ENCODE measurements at places on chromosomes 2 and 18.

DNA sequence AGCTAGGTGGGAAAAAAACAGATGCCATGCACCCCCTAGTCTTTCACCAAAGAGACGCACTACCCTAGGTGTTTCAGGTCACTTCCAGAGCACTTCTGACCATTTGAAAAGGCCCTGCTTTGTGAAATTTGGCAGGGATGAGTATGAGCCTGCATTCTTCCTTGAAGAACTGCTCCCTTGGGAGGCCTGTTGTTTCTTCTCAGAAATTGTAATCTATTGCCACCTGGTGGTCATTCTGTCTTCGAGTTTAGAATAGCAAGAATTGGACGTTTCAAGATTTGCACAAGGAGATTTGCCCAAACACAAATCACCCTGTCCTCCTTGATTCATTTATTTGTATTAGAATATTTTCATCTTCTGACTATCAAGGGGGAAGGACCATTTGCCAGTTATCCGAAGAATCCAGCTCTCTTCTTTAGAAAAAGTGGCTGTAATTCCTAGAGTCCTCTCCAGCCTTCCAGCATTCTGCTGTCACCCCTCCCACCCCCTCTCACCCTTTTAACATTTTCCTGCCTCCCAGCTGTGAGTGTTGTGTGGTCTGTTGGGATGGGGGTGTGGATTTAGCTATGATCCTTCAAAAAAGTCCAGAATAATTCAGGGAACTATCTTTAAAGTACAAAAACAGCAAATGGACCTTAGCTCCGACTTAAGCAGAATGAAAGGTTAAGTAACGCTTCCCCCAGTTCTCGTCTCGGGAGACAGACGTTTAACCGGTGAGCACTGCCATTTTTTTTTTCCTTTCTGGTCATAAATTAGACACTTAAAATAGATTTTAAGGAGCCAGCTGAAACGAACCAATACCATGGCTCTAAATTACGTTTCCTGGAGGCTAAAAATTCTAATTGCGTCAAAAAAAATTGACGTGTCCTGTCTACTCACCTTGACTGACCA is 3.7 kb upstream of the GAD1 start:
- peak; percentile 81 for DNase-seq

DNA sequence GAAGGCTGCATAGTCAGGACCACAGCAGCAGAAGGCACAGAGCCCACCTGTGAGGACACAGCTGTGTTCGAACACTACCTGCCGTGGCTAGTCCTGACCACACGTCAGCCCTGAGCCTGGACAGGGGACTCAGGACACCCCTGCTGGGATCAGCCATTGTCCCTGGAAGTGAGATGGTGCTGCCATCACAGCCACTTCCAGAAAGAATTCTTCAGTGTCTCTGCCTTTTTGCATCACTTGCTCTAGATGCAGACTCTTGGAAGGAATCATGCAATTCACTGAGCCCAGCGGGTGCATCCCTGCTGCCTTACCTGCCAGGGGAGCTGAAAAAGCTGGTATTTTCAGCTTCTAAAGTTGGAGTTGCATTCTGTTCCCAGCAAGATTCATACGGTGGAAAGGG is 49.3 kb downstream of the LAMA3 start:
- DNase-seq = no peak

GRCh38 chr2:238449909-238450417 is 23.2 kb downstream of the ASB1 start:
- DNase-seq = peak; percentile 15

DNA sequence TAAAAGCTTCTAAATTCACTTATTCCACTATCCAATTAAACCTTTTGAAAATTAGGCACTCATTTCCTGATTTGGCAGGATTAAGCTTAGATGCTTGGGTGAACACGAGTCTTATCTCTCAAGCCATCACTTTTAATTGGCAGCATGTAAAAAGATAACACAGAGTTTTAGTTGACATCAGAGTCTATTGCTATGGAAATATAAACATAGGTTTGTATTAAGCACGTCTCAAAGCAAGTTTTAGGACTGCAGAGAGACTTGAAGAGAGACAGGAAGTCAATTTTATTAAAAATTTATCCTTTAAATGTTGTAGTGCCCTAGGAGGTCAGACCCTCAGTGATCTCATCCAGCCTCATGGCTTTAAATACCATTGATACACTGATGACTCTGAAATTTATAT is 5.6 kb downstream of the RBKS start:
- DNase-seq = no peak

GRCh38 chr2:101113441-101114267 is 37.5 kb downstream of the TBC1D8 start:
- no peak for DNase-seq

Data from midbrain (tissue), 1 donor.